ENCODE measurements at places on chromosomes 5 and 9.

- DNase-seq, result no peak
Observed at GRCh38 chr5:154278186-154278585, 87.7 kb downstream of the GALNT10 start.

DNA sequence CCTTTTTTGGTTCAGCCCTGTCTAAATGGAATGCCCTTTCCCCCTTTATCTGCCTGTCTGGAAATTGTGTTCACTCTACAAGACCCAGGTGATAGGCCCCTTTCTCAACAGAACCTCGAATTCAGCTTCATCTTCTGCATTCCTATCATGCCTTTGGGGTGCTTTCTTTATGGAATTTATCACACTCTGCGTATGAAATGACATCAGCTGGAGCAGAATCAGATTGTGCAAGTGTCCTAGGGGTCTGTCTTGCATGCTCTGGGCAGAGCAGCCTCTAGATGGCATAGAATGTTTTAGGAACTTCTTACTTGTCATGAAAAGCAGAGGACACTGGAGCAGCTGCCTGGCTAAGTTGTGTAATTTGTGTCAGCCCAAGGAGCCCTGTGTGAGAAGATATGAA lies 84.9 kb downstream of the ISL1 start:
- no peak for DNase-seq

GRCh38 chr9:86749161-86749893 lies 198.0 kb downstream of the GAS1 start:
- DNase-seq, result no peak

DNA sequence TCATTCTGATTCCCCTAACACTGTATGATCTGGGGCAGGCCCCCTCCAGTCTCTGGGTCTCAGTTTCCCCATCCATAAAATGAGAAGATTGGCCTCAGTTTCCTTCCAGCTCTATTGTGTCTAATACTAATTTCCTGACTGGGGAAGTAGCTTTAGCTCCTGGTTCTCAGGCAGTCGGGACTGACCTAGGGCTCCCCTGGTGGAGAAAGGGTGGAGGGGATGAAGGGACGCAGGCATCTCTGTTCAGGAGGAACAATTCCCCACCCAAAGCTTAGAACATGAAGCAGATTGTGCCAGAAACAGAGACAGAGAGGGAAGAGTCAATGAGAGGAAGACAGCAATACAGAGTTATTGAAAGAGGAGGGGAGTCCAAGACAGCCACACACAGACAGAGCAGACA lies 14.2 kb upstream of the PTGS1 start:
- DNase-seq, result no peak

GRCh38 chr5:149434162-149435014 lies 55.3 kb upstream of the IL17B start:
- DNase-seq, result peak; percentile 62

GRCh38 chr9:92378865-92379560 lies 25.4 kb downstream of the OGN start:
- no peak for DNase-seq

GRCh38 chr5:141747152-141748141 lies 65.4 kb upstream of the ARAP3 start:
- peak; percentile 97 for DNase-seq

GRCh38 chr9:73667749-73668148 lies 516.1 kb downstream of the ANXA1 start:
- no peak for DNase-seq

DNA sequence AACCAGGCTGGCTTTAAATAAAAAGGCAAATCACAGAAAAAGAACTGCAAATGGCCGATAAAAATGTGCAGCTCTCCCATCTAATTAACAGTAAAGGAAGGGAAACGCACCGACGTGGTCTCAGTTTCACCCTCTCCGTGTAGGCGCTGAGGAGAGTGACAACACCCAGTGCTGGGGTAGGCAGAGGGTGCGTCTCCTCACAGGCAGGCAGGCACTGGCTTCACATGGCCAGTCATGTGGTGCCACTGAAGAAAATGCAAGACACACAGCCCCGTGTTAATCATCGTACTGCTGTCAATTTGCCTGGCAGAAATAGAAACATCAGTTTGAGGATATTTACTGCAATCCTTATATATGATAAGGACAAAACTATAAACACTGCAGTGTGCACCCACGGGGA lies 178.4 kb downstream of the FANCC start:
- no peak for DNase-seq

- DNase-seq, result no peak
Observed at GRCh38 chr5:64181440-64181839, 15.8 kb downstream of the RNF180 start.

GRCh38 chr9:121246821-121247561 lies 21.0 kb upstream of the GSN start:
- DNase-seq, result no peak

GRCh38 chr9:110058304-110058953 lies 149.5 kb downstream of the C9orf152 start:
- peak; percentile 10 for DNase-seq

DNA sequence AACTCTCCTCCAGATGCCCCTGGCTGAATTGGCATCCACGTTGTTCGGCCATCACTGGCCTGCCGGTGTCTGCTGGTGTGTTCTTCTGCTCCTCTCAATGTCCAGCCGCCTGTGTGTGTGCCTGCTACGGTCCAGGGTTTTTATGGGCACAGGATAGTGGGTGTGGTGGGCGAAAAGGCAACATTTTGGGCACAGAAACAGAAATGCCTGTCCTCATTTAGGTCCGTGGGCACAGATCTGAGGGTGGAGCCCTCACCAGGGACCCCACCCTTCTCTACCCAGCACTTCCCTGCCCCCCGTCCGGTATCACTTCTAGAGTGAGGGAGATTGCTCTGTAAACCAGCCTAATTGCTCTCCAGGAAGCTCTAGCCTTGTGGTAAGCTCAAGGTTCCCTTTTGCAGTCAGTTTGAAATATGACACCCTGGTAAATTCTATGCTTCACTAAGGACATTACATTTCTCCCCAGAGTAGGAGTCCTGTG lies 410.1 kb downstream of the MAT2B start:
- no peak for DNase-seq

GRCh38 chr5:135063056-135063445 lies 29.0 kb upstream of the PITX1 start:
- DNase-seq, result no peak

DNA sequence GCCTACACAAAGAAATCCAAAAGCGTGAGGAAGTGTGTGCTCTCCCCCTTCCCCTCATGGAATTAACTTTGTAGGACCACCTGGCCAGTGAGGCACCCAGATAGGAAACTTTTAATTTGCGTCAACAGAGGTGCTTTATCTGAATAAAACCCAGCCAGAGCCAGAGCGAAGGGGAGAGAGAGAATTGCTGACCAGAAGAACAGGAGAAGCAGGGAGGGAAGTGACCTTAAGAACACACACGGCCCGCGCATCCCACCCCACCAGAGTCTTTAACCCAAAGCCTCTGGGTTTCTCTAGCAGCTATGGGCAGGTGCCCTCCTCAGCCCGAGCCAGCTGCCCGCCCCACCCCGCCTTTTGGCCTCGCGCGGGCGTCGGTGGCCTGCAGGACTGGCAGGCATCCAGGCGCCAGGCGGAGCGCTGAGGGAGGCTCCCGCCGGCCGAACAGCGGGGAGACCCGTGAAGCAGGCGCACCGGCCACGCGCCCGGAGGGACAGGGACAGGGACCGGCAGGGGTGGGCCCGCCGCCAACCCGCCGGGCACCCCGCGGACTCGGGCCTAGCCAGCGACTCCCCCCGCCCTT lies 580 bp downstream of the ERAP1 start:
- peak; percentile 74 for DNase-seq

GRCh38 chr9:78236551-78236910 lies 656 bp downstream of the CEP78 start:
- DNase-seq, result peak; percentile 26

DNA sequence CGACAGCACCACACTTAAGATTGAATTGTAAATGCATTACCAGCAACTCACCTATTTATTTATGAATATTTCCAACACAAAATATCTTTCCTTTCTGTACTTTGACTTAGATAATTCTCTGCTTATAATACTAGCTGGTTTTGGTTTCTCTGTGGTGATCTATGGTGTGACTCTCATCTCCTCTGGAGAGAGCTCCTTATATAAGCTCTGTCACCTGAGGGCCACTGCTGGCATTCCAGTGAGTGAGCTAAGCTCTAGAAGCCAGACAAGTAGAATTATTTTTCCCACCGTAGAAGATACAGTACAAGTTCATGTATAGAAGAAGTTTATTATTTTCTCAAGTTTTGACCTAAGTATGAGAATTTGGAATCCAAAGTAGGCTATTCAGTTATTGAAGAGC lies 111.5 kb downstream of the CDC42SE2 start:
- DNase-seq, result no peak

GRCh38 chr9:18159254-18159653 lies 314.7 kb upstream of the ADAMTSL1 start:
- DNase-seq, result no peak

GRCh38 chr5:159003045-159004030 lies 96.4 kb downstream of the EBF1 start:
- DNase-seq, result no peak

DNA sequence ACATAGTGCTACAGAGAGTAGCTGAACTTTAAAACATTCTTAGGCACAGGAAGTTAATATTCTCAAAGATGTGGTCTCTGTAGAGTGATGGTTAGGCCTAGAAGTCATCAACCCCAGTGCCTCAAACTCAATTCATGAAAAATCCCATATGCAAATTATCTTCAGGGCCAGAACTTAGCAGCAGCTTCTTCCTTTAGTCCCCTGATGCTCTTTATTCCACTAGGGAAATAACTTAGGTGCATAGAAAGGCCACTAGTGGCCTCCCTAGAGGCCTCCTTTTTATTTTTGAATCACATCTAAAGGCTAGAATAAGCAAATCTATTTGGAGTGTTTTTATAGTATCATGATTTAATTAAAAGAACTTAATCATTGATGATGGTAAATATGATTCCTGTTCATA lies 88.3 kb downstream of the GIN1 start:
- no peak for DNase-seq

DNA sequence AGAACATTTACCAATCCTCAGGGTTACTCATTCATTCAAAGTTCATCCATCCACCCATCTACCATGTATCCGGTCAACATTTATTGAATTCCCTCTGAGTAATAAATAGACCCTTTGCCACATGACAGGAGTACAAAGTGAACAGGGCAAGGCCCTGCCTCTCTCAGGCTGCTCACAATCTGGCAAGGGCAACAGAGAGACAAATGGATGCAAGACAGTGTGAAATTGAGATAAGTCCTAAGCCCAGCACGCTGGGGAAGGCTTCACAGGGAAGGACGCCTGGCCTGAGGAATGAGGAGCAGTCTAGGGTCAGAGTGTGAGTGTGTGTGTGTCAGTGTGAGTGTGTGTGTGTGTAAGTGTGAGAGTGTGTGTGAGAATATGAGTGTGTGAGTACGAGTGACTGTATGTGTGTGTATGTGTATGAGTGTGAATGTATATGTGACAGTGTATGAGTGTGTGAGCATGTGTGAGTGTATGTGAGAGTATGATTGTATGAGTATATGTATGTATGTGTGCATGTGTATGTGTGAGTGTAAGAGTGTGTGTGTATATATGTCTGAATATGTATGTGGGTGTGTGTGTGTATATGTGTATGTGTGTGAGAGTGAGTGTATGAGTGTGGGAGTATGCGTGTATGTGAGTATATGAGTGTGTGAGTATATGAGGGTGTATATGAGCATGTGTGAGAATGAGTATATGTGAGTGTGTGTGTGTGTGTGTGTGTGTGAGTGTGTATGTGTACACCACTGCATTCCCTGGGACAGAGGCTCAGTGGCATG lies 145.6 kb downstream of the FSTL4 start:
- no peak for DNase-seq

- DNase-seq, result no peak
Observed at GRCh38 chr9:125843646-125844045, 96.5 kb downstream of the PBX3 start.

All from cerebellum (tissue), 4 donors.